ENCODE measurements at places on chromosomes 7 and 10.

DNA sequence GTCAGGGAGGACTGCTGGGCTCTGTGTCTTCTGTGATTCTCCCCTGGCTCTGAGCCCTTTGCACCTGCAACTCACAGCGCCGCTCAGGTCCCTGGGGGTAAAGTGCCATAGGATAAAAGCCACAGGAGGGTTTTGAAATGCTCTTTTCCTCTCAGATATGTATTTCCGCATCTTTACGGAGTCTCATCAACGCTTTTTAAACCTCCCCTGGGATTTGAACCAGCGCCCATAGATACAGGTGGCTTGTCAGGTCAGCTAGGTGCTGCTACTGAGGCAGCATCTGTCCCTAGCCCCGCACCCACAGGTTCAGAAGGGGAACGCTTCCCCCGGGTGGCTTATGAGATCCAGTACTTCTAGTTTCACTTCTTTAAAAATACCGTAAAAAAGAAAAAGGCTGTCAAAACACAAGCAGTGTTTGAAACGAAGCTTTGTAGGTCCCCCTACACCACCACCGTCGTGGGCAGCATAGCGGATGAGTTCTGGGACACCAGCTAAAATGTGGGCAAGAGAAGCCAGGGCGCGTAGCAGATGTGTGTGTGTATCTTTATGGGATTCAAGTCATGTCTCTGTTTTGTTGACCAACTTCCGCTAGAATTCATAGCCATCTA, 173.5 kb downstream of the CUX1 start:
- DNase-seq: no peak

- no peak for DNase-seq
Observed at GRCh38 chr10:130333185-130333584, 197.0 kb downstream of the GLRX3 start.

- no peak for DNase-seq
Observed at GRCh38 chr10:7285522-7286322, 125.1 kb downstream of the SFMBT2 start.

DNA sequence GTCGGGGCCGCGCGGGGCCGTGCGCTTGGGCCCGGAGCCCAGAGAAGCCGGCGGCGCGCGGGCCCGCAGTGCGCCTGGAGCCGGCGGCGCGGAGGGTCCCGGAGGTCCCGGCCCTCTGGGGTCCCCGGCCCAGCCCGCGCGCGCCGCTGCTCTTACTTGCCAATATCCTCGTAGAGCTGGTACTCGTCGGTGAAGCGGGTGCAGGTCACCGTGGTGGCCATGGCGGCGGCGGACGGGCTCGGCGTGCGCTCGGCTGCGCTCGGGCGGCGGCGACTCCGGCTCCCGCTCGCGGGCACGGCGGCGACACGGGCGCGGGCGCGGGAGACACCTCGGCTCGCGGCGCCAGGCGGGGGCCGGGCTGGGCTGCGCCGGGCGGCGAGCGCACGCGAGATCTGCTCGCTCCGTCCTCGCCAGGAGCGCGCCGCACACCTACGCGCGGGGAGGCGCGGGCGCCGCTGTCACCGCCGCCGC, at the start of gene CAMK2B:
CAMK2B (minus strand) TSS at position 394 of the 471 bp plus-strand sequence; CDS start at position 221, 173 bp downstream.
- DNase-seq: no peak

GRCh38 chr10:72087392-72087968, 871 bp downstream of the SPOCK2 start:
- peak; percentile 32 for DNase-seq

DNA sequence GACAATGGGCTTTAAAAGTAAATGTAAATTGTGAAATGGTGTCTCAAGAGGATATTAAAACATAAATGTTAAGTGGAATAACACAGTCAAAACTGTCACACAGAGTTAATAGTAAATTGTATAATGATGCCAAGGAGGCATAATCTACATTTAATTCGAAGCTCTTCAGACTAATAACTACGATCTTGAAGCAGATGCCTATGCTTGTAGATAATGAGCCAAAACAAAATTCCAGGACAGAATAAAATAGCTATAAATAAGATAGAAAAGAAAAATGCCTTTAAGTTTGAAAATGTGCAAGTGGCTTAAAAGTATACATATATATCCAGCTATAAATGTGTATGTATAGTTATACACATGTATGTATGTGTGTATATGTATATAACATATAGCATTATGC, 17.5 kb downstream of the TWIST1 start:
- DNase-seq: no peak

- DNase-seq: peak; percentile 73
Observed at GRCh38 chr10:93596539-93596938, 4.5 kb downstream of the RBP4 start.

DNA sequence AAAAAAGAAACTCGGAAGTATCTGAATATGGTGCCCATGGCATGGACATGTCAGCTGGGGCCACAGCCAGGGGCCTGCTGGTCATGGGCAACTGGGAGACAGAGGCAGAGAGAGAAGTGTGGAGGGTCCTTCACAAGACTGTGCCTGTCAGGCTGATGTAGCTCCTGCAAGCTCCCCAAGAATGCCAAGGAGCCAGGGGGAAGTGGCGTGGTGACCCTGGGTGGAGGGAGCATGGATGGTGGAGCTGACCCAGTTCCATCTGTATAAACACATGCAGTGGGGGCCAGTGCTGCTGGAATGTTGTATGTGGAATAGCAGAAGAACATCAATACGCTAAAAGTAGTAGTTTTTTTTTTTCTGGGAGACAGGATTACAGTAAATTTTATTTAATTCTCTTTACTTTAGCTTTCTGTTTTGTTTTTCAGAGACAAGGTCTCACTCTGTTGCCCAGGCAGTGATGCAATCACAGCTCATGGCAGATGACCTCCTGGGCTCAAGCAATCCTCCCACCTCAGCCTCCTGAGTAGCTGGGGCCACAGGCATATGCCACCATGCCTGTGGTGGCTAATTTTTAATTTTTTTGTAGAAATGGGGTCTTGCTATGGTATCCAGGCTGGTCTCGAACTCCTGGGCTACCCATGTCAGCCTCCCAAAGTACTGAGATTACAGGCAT, 10.5 kb upstream of the ZMIZ2 start:
- no peak for DNase-seq

DNA sequence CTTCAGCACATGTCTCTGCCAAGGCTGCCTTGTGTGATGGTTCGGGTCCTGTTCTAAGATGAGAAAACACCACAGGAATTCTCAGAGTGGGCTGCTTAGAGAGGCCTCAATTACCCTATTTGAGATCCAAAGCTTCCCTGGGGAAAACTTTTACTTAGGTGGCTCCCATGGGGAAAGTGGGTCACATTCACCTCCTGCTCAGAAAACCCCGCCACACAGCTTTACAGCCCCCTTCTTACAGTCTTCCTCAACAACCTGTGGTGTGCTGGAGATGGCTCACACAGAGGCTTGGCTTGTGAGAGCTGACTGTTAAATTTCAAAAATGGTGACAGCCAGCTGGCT, 36.6 kb upstream of the KCNIP2 start:
- DNase-seq: no peak

- DNase-seq: no peak
Observed at GRCh38 chr10:103049237-103049636, 131.1 kb downstream of the CNNM2 start.

GRCh38 chr7:16813232-16813616, 8.4 kb upstream of the AGR2 start:
- DNase-seq: no peak

DNA sequence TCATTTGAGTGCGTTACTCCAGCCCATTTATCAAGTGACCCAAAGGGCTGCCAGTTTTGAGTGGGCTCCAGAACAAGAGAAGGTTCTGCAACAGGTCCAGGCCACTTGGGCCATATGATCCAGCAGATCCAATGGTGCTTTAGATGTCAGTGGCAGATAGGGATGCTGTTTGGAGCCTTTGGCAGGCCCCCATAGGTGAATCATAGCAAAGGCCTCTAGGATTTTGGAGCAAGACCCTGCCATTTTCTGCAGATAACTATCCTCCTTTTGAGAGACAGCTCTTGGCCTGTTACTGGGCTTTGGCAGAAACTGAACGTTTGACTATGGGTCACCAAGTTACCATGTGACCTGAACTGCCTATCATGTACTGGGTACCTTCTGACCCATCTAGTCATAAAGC, 358.8 kb upstream of the SEMA3C start:
- no peak for DNase-seq

DNA sequence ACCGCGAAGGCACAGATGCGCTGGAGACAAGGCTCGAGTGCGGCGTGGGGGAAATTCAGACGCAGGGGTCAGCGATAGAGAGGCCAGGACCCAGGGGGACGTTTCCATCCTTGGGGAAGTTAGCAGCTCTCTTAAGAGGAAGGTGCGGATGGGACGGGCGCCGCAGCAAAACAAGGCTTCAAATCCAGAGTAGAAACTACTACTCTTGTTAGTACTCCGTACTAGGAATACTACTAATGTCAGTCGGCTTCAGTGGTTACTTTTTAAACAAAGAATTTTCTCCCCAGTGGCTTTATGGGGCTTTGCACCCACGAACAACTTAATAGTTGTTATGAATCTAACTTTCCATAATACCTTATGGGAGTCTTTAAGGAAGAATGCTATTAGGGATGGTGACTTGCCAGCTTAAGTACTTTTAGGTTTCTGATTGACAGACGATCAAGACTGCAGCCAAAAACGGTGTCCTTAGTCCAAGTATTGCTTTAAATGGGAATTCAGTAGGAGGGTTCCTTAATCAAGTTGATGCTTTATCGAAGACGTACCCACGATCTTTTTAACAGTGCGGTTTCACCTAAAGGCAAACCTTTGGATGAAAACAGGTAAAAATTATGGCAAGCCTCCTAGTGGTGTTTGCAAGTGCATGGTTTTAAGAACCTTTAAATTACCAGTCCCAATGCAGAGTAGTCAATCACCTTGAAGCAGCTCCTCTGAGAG, 812 bp upstream of the IDE start:
- no peak for DNase-seq

DNA sequence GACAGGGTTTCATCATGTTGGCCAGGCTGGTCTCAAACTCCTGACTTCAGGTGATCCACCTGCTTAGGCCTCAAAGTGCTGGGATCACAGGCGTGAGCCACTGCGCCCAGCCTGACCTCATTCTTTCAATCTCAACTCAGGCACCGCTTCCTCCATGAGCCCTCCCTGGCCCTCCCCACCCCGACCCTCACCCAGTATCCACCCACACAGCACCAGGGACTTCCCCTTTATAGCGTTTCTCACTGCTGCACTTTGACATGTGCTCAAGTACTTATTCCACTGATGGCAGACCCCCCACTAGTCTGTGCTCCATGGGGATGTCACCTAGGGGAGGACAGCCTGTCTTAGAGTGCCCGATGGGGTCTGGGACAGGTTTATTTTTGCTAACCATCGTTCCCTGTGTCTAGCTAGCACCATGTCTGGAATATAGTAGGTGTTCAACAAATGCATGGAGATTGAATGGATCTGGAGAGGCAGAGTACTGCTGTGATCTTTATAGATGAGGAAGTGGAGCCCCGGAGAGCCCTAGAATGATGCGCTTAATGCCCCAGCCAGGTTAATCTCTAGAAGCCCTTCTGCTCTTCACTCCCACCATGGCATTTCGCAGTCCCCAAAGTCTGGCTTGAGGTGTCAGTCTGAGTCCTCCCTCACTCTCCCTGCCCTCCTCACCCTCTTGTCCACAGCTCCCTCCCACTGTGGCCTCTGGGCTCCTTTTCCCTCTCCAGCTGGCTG, 258.8 kb downstream of the RPS24 start:
- DNase-seq: no peak
